H4 (cell line): ENCODE measurements at places on chromosomes 4 and X. TPM values are rescaled to one million over a fixed set of nuclear protein-coding genes. Genes with fewer than 3 reads are reported as not detected.

The PASD1 gene
- total RNA-seq = 0.12 TPM in 1 of 2 replicates, not detected in the other

The RHOXF2B gene
- total RNA-seq = not detected in 2 replicates

The SPANXD gene
- 65.9 and 74.7 TPM in 2 replicates for total RNA-seq

The BEND2 gene
- not detected in 2 replicates for total RNA-seq

The RASGEF1B gene
- total RNA-seq = 0.25 and 1.1 TPM in 2 replicates

The TMEM150C gene
- total RNA-seq = 4.1 and 6.3 TPM in 2 replicates

The ZAR1 gene
- total RNA-seq = not detected in 2 replicates

The L1CAM gene
- 7.9 and 9.7 TPM in 2 replicates for total RNA-seq

The OCRL gene
- 17.7 and 18.5 TPM in 2 replicates for total RNA-seq

The PCDH7 gene
- 34.0 and 38.8 TPM in 2 replicates for total RNA-seq

GRCh38 chrX:130018143-130018542 is 35.7 kb downstream of the BCORL1 start:
- no peak for DNase-seq

GRCh38 chr4:107548211-107548905 is 171.7 kb downstream of the PAPSS1 start:
- DNase-seq = peak; percentile 45

GRCh38 chr4:111434586-111434985 is 710.7 kb upstream of the FAM241A start:
- no peak for DNase-seq

DNA sequence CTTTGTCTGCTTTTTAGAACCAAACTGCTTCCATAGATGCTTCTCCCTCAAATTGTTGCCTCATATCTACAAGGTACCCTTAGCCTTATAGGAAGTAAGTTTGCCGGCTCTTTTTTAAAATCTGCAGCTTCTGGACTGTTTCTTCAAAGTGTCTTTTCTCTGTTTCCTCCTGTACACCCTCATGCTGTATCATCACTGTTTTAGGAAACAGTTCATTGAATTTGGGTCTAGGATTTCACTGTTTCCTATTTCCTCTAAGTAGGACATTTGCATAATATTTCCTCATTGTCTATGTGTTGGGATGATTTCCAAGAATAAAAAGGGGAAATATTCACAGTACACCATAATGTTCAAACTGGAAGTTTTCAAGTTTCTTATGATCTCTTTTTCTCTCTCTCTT is 43.0 kb downstream of the BANK1 start:
- DNase-seq = no peak

GRCh38 chrX:41922431-41923151 is 763 bp downstream of the CASK start:
- DNase-seq = no peak

- no peak for DNase-seq
Measured at GRCh38 chr4:98566361-98567008, 91.9 kb downstream of the TSPAN5 start.

DNA sequence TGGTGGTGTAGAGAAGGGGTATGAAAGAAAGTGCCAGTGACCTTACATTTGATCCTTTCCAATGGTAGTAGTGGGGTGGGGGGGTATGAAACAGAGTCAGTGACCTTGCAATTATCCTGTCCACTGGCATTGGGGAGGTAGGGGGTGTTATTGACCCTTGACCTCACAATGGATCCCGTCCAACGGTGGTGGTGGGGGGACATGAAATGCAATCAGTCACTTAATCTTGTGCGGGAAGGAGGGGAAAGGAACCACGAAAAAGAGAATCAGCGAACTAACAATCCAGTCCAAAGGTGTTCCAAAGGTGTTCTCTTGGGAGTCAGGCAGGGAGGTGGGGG is 619 bp upstream of the PDK3 start:
- no peak for DNase-seq

DNA sequence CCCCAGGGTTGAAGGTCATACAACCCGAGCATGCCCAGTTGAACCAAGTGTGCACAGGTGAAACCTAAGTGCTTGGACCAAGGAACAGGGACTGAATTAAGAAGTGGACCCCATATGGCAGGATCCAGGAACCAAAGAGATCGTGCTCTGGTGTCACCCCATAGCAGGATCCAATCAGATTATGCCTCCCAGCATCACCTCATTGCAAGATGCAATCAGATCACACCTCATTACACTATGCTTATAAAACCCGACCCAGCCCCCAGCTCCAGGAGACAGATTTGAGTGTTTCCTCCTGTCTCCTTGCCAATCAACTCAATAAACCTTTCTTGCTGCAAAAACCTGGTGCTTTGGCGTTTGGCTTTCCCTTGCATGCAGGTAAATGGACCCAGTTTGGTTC is 37.6 kb downstream of the EFHC2 start:
- DNase-seq = peak; percentile 28

GRCh38 chr4:24890561-24891126 is 22.2 kb downstream of the CCDC149 start:
- no peak for DNase-seq

GRCh38 chr4:21769404-21770147 is 179.0 kb downstream of the KCNIP4 start:
- DNase-seq = peak; percentile 71

DNA sequence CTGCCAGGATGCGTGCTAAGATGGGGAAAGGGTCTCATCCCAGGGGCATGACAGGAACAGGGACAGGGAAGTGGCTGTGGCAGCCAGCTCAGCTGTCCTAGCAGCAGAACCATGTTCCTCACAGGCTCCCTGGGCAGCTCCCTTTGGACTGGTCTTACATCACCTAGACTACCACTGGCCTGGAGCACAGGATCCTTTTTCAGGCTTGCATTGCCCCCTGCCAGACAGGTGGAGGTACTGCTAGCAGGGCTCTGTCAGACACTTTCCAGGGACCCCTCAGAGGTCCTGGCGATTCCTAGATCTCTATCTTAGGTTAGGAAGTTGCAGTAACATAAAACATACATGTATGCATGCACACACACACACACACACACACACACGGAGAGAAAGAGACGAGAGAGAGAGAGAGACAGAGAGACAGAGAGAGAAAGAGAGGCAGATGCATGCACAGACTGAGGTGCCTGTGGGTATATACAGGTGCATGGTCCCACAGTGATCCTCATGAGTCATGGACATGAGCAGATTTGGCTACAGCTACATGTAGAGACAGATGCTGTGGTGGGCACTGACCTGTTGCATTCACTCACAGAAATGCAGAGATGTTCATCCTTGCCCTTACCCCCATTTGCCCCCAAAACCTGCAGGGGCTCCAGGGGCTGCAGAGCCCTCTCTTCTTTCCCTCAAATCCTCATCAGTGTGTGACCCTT is 63.6 kb downstream of the STARD8 start:
- DNase-seq = peak; percentile 32

DNA sequence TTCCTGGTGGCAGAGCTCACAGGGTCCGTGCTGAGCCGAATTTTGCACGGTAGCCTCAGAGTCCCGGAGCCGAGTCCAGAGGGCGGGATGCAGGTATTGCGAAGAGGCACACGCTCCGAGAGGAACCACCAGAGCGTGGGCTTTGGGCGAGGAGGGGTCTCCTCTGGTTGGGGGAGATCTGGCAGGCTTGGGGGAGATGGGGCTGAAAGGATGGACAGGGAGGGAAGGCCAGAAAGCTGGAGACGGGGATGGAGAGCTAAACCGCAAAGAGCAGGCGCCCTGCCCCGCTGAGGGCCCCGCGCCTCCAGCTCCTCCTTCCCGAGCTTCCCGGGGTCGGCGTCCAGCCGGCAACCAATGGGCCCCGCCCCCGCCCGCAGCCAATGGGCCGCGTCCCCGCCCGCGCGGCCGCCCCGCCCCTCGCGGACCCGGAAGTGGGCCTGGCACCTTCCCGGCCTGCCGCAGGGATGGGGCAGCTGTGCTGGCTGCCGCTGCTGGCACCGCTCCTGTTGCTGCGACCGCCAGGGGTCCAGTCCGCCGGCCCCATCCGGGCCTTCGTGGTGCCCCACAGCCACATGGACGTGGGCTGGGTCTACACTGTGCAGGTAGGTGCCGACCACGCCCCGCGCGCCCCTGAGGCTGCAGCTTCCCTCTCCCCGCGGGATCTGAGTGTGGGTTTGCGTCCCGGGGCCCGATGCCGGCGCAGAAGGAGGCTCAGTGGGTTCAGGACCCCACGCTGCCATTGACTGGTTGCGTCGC is at the start of gene MAN2B2:
MAN2B2 (plus strand) TSS at position 443 of the 756 bp plus-strand sequence; CDS start at position 465, 22 bp downstream.
- DNase-seq = peak; percentile 66

DNA sequence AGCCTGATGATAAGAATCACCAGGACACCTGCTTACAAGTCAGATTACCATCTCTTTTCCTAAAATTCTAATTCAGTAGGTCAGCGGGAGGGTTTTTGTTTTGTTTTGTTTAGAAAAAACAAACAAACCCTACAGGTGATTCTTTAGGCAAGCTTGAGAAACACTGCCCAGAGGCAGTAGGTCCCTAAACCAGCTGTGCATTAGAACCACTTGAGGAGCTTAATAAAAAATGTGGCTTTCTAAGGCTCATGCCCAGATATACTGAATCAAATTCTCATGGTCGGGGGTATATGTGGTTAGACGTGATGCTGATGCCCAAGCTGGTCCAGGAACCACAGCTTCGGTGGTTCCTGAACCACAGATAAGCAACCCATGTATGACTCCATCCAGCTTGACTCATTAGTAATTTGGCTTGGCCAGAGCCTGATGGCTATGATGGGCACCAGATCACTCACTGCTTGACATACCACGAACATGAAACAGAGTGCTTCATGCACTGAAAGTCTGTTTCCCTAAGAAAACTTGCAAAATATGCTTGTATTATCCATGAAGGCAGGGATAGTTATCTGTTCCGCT is 338.1 kb upstream of the F9 start:
- DNase-seq = peak; percentile 53

DNA sequence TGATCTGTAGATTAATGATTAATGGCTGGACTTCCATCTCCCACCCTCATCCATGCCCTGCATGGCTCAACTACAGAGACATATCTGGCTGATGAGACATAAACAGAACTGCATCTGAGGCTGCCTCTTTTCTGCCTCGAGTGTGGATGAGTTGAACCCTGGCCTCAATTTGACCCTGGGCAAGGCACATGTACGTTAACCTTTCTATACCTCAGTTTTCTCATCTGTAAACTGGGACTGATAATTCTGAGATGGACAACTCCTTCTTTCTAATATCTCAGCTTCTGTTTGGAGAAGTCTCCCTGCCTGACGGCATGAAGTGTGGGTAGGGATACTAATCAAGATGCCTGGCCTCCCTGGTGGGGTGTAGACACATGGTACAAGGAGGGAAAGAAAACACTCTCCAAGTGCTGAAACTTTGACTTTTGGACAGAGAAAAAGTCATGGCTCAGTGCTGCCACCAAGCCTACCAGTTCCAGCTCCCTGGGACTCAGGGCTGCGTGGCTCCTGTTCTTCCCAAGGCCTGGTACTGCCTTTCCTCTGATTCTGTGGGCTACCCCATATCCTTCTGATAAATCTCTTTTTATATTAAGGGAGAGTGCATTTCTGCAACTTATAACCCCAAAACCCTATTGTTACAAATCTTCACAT is 64.4 kb downstream of the HAUS3 start:
- no peak for DNase-seq

- DNase-seq = peak; percentile 49
Measured at GRCh38 chrX:106707771-106708454, 18.6 kb upstream of the RNF128 start.

- DNase-seq = no peak
Measured at GRCh38 chrX:69232945-69233344, 67.7 kb upstream of the PJA1 start.

GRCh38 chrX:96405842-96406241 is 278.8 kb upstream of the DIAPH2 start:
- no peak for DNase-seq
